ENCODE measurements at places on chromosomes 4 and X. TPM values are rescaled to one million over a fixed set of nuclear protein-coding genes. Genes with fewer than 3 reads are reported as not detected.

HPGDS gene
- not detected for total RNA-seq

- DNase-seq, result no peak
These were observed 14.4 kb downstream of the SHROOM4 start for GRCh38 chrX:50799531-50799961.

SH2D1A gene
- total RNA-seq, result not detected

- no peak for DNase-seq
These were observed 28.8 kb downstream of the NKX6-1 start for GRCh38 chr4:84470204-84470785.

NPY2R gene
- total RNA-seq, result not detected

GRCh38 chr4:100982345-100982744, 365.0 kb downstream of the PPP3CA start:
- no peak for DNase-seq

CXXC4 gene
- 5.1 TPM for total RNA-seq

- DNase-seq, result no peak
These were observed 312.6 kb downstream of the PACRGL start for GRCh38 chr4:21012851-21013331.

DNA sequence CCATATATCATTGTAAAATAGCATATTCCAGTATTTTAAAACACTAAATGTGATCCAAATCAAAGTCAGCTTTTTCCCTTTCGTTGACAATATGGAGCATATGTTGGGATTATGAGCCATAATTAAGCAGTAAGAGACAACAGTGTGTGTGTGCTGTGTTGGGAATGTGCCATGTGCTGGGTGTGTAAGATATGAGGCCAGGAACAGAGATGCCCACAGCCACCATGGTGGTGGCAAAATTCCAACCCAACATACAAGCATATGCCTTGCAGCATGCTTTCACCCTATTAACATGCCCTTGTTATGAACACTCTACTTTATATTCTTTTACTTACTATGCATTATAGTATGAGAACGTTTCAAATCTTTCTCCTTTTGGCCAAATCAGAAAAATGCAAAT, 1560.4 kb upstream of the TENM3 start:
- no peak for DNase-seq

GRCh38 chrX:17154001-17154400, 207.5 kb downstream of the REPS2 start:
- DNase-seq, result no peak
